ENCODE measurements at places on chromosomes 7 and 10.

DNA sequence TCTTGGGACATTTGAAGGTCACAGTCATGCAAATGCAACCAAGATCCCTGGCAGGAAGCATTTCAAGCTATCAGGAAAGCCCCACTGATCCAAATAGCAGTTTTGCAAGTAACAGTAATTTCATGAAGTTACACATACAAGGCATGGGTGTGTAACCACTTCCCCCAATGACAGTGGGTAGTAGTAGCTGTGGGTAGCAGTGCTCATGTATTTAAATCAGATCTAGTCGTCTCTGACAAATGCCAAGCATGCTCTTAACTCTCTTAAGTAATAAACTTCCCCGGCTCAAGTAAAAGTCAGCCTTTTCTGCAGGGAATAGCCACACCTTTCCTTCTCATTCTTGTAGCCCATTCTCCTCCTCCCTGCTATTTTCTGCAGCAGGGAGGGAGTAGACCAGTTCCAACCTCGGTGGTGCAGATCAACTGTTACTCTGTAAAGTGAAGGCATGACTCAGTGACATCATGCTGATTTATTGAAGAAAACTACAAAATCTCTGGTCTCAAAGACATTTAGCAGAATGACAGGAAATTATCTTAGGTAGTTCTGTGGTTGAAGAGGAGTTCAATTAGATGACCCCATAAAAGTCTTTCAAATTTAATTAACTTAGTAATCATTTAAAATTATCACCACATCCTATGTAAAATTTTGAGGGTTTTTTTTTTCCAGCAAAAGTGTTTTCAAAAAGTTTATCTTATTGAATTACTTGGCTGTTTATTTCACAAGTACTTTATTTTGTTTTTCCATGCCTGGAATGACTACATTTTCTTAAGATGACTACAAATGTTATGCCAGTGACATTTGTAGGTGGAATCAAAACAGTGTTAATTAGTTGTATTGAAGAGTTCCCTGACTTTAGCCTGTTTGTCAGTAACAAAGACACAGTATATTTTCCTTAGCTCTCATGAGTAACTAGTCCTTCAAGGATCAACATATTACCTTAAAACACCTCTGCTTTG, 568.3 kb downstream of the INHBA start:
- DNase-seq: no peak

DNA sequence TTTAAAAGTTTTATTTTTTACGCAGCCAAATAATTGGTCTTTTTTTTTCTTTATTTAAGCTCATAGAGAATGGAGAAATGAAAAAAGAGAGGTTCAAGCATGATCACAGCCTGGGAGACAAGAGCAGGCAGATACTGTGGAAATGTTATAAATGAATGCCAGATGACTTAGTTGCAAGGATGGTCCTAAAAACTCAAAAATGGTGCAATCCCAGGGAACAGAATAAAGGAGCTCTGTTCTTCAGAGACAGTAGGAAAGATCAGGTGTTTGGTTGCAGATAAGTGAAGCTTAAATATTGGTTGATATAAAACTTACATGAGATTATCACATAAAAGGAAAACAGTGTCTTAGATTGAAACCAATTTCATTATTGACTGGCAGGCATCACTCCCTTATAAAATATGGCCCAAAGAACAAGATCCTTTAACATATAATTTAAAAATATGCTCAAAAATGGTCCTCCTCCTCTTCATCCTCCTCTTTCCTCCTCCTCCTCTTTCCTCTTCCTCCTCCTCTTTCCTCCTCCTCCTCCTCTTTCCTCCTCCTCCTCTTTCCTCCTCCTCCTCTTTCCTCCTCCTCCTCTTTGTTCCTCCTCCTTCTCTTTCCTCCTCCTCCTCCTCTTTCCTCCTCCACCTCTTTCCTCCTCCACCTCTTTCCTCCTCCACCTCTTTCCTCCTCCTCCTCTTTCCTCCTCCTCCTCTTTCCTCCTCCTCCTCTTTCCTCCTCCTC, 18.6 kb downstream of the GNAT3 start:
- DNase-seq: no peak

GRCh38 chr7:151925446-151926335, 30.6 kb upstream of the GALNTL5 start:
- peak; percentile 69 for DNase-seq

DNA sequence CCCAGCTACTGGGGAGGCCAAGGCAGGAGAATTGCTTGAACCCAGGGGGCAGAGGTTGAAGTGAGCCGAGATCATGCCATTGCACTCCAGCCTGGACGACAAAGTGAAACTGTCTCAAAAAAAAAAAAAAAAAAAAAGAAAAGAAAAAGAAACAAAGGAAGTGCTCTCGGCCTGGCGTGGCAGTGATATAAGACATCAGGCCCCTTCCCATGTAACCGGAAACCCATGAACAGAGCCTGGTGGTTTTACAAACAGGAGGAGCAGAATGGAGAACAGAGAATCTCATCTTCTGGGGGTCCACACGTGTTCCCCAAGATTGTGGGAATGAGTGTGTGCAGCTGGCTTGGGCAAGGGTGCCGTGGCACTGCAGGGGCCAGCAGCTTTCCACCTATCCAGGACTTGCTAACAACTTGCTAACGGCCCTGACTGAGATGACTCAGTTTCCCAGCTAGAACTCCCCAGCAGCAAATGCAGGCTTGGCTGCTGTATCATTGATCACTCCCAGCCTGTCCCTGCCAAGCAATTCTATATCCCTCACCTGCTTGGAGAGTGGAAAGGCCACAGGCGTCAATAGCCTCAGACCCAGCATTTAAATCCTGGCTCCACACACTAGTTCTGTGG, 103.0 kb downstream of the COL26A1 start:
- peak; percentile 59 for DNase-seq

DNA sequence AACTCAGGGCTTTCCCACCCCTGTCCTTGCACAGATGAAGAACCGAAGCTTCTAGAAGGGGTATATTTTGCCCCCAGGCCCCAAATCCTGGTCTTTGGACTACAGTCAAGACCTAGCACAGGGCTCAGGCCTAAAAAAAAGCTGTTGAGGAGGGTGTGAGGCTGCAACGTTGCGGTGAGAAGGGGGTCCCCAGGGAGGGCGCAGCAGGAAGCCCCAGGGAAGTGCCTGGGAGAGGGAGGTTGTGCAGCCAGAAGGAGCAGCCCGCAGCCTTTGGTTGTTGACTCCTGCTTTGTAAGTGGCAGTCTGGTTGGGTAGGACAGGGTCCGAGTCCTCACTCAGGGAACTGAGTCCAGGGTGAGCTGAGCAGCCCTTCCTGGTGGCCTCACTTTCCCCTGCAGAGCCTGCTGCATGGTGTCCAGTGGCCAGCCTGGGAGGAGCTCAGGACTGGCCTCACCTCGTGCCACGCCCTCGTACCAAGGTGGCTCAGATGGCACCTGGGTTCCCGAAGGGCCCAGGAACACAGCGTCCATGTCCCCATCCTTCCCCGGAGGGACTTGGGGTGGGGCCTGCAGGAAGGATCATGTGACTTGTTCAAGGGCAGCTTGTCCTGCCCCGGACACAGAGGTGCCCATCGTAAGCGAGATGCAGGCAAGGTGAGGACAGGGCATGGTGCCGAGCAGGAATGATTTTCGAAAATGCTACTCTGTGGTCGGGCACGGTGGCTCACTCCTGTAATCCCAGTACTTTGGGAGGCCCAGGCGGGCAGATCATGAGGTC, 166.4 kb upstream of the TNRC18 start:
- no peak for DNase-seq

DNA sequence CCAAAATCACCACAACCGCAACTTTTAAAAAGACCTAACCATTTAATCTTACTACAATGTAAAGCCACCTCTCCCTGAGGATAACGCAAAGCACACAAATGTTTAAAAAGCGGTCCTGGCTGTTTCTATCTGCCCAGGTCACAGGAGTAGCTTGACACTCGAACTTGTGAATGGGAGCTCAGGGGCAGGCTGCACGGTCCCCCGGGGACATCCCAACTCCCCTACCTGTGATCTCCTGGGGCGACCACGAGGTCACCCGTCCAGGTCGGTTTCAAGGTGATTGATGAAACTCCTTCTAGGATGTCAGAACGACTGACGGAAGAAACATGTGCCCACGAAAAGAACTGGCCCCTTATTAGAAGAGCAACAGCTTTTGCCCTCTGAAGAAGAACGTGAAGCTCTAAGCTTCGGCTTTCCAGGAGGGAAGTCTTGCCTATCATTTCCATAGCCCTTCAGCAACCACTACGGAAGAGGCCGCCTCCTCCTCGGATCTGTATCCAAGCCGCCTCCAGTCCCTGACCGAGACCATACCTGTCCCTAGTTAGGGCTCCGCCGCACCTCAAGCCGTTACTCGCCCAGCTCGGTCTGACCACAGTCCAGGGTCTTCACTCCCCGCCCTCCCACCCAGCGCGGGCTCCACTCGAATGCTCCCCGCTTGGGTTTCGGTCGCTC, 459 bp downstream of the CYCS start:
- peak; percentile 43 for DNase-seq

- DNase-seq: no peak
Measured at GRCh38 chr10:73117976-73118743, 7.9 kb downstream of the NUDT13 start.

- DNase-seq: no peak
Measured at GRCh38 chr10:130345728-130346127, 209.5 kb downstream of the GLRX3 start.

GRCh38 chr7:91288208-91288824, 24.1 kb downstream of the FZD1 start:
- DNase-seq: peak; percentile 75

- DNase-seq: no peak
Measured at GRCh38 chr7:157434231-157434630, 97.4 kb downstream of the DNAJB6 start.

DNA sequence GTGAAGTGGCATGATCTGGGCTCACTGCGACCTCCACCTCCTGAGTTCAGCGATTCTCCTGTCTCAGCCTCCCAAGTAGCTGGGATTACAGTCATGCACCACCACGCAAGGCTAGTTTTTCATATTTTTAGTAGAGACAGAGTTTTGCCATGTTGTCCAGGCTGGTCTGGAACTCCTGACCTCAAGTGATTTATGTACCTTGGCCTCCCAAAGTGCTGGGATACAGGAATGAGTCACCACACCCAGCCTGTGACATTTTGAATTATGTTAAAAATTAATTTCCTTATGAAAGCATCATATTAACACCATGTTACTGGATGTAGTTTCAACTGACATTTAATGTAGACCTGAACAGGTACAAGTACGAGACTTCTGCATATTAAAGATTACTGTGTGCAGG, 24.3 kb downstream of the ABCB4 start:
- no peak for DNase-seq

DNA sequence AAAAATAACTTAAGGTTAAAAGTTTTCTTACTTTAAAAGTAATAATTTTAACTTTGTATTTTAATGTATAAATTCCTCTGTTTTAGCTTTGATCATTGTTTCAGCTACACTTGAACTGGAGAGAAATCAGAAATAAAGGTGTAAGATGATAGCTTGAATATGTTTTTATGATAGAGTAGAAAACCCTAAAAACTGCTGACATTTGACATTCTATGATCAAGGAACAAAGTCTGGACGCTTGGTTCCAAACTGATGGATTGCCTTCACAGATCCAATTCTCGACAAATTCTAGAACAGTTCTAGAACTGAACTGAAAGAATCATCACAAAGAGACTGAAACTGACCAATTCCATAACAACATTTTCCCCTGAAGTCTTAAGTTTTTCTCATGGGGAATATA, at the start of gene ANKRD61:
TSS of gene ANKRD61 (plus strand) at position 389 of the 400 bp plus-strand sequence. CDS start at position 389, 0 bp downstream.
- DNase-seq: no peak

DNA sequence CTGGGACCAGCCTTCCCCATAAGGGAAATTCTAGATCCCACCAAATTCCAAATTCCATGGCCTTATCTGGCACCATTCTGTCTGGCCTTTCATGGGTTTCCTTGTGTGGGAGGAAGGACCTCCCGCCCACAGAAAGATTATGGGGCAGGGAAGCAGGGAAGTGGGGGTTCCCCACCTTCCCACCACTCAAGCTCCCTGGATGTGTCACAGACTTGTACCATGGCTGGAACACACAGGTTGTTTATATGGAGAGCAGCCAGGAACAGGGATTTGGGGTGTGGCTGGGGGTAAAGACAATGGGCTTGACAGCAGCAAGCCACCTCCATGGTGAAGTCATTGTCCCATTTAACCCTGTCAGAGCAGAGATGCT, 18.3 kb downstream of the UNC5B start:
- no peak for DNase-seq

GRCh38 chr7:5211730-5212482, 21.9 kb downstream of the WIPI2 start:
- DNase-seq: no peak

GRCh38 chr7:106260136-106260561, 24.6 kb downstream of the NAMPT start:
- no peak for DNase-seq

DNA sequence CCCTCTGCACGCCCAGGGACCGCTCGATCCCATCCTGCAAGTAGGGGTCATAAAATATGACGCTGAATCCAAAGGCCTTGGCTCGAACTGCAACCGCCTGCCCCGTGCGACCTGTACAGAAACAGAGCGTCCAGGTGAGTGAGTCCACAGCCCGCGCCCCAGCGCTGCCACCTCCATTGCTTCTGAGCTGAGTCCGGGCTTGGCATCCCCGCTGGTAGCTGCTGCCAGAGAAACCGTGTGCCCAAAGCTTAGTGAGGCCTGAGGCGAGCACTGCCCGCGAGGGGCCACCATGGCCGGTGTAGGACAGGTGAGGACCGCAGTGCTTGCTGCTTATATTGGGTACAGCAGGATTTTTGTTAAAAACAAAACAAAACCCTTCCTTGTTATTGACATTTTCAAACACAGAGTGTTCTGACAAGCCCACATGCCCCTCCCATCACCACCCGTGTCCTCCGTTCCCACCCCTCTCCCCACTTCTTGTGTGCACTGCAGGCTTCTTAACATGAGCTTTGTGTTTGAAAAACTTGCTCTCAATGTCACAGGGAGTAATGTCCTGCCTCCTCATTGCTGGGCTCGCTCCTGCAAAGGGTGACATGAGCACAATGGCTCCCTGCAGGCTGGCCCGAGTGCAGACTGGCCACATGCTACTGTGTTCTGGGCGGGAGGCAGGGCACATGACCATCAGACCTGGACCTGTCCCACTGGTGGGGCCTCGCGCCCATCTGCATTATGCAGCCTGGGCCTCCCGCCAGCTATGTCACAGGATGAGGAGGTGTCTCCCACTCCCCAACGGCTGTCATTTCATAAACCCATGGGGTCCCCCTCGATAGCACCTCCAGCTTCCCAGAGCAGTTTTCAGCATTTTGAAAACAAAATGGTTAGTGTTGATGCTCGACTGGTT, 52.9 kb downstream of the ZRANB1 start:
- DNase-seq: no peak

GRCh38 chr10:93757136-93757535, 600 bp upstream of the LGI1 start:
- DNase-seq: no peak

GRCh38 chr7:82559193-82559805, 115.7 kb upstream of the CACNA2D1 start:
- DNase-seq: no peak
